ENCODE measurements at places on chromosomes 3 and 15.

DNA sequence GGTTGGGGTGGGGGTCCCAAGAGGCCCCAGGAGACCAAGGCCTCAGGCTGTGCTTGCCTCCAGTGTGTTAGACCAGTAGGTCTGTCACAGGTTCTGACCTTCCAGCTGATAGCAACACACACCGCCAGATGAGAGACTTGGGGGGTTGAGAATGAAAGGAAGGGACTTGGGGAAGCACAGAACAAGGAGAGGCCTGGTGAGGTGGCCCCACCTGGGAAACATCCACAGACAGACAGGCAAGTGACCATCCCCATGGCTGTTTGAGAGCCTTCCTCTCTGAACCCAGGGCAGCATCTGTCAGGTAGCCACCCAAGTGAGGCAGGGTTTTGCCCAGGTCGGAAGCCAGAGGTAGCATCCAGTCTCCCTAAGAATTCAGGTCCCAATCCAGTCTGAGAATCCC, 35.0 kb upstream of the VPS8 start:
- no peak for DNase-seq

DNA sequence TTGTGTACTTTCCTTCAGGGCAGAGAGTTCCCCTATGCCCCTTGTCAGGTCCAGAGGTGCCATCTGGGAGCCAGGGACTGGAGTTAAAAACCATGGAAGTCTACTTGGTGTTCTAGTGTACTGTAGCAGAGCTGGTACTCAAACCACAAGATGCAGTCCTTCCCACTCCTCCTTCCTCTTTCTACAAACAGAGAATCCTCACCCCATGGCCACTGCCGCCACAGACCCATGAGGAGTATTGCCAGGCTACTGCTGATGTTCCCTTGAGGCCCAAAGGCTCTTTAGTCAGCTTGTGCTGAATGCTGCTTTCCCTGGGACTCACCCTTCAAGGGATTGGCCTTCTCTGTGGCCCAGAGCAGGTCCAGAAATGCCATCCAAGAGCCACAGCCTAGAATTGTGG, 229.2 kb upstream of the ZPLD1 start:
- DNase-seq = no peak

- no peak for DNase-seq
Observed at GRCh38 chr15:35705030-35705883, 159.3 kb upstream of the DPH6 start.

DNA sequence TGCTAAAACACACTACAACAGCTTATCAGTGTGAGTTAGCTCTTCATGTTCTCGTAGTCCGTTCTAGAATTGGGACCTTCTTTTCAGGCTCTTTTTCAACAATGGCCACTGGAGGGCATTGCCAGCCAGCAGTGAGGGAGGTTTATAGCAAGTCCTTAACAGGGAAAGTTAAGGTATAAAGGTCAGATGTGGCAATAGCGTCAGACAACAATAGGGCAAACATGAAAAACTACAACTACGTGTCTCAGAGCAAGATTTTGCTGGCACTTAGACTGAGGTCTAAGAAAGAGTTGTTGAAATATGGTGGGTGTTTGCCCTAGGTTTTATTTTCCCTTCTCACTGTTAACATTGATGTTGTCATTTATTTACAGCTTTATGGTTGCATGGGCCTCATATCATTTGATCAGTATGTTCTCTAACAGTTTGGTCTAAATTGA, 161.4 kb downstream of the GMNC start:
- peak; percentile 78 for DNase-seq

- DNase-seq = no peak
Observed at GRCh38 chr15:49926740-49927139, 192.3 kb downstream of the ATP8B4 start.

GRCh38 chr3:99872923-99873254, 55.2 kb downstream of the CMSS1 start:
- DNase-seq = no peak

DNA sequence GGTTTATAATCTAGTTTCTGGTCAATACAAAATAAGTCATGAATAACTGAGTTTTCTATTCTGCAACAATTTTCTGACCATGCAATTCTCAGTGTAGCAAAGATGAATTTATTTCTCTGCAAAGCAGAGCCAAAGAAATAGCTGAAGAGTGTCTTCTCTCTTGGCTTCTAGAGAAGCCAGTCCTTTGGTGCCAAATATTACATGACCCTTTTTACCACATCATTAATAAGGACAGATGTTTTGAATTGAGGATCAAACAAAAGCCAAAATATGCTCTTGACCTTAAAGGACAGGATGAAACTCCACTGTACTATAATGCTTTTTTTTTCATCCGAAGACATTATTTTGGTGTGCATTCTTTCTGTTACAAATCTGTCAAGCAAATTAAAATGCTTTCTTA, 40.2 kb upstream of the OSTN start:
- DNase-seq = no peak
